ENCODE measurements at places on chromosomes 1 and 21.

DNA sequence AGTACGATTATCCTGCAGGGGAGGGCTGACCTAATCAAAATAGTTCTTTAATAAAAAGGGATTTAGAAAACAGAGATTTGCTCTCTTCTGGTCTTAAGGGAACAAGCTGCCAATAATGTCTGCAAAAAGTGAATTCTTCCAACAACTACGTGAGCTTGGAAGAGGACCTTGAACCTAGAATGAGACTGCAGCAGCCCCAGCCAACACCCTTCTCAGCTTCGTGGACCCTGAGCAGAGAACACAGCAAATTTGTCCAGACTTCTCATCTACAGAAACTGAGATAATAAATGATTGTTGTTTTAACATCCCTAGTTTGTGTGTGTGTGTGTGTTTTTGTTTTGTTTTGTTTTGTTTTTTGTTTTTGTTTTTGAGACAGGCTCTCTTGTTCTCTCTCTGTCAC lies 309.4 kb downstream of the GRIK1 start:
- no peak for DNase-seq

DNA sequence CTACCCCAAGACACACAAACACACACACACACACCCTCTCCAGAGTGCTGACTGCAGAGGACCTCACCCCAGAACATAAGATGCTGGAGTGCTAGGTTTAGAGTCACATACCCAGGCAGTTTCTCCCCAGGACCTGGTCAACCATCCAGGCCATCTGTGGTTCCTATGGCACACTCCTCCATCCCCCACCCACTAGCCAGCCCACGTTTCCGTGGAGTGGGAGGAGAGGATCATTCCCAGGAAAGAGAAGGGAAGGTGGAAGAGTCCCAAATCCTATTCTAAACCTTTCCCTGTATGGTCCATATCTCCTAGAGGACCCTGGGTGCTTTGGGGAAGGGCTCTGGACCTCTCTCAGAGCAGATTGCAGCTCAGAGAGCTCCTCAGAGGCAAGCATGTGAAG lies 1.1 kb downstream of the KCNJ9 start:
- no peak for DNase-seq

DNA sequence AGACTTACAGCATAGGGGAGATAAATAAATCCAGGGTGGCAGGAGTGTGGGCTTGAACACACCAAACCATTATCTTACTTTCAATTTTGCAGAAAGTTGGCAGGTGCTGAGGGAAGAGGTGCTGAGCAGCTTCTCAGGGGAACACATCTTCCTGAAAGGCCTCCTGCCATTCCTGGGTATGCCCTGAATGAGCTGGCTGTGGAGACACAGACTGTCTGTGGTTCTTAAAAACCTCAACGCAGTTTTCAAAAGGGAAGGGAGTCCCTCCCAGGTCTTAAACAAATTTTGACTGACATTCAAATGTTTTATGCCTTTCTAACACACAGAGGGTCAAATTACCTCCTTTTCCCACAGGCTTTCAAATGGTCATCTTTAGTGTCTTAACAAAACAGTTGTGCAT lies 166.9 kb downstream of the TNFSF18 start:
- DNase-seq = no peak

DNA sequence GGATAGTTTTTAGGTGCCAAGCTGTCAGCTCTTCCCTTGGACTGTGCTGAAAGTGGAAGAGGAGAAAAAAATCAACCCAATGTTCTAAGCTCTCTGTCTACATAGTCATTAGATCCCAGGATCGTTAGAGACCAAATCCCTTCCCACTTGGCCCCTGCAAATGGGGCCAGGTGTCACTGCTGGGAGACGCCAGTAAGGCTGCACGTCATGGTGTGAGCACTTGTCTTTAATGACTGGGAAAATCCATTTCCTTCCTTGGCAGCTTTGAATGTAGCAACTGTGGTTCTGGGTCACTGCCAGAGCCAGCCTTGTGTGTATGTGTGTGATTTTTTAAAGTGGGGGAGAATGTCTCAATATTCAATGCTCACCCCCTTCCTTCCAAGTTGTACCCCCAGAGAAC lies 59.9 kb downstream of the MAN1C1 start:
- no peak for DNase-seq

DNA sequence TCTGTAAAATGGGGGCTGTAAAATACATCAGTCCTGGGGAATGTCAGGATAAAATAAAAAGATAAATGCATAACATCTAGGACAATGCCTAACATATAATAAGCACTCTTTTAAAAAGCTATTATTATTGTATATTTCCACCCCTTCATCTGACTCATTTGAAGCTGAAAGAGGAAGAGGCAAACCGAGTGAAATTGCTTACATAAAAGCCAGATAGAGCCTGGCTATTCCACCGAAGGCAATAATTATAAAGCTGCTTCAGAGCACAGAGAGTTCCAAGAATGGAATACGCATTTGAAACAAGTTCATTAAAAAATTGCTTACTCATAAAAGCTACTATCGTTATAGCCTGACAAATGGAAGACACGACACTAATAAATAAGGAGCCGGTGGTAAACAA lies 186.1 kb upstream of the CAMK1G start:
- no peak for DNase-seq

All from activated CD8-positive, alpha-beta memory T cell treated with anti-CD3 and anti-CD28 coated beads for 4 hours (primary cell).